ENCODE measurements at places on chromosomes 16 and 17.

GRCh38 chr17:80675438-80676095 lies 130.9 kb downstream of the RPTOR start:
- DNase-seq, result no peak

GRCh38 chr16:51655249-51655648 lies 504.2 kb upstream of the SALL1 start:
- DNase-seq, result no peak

DNA sequence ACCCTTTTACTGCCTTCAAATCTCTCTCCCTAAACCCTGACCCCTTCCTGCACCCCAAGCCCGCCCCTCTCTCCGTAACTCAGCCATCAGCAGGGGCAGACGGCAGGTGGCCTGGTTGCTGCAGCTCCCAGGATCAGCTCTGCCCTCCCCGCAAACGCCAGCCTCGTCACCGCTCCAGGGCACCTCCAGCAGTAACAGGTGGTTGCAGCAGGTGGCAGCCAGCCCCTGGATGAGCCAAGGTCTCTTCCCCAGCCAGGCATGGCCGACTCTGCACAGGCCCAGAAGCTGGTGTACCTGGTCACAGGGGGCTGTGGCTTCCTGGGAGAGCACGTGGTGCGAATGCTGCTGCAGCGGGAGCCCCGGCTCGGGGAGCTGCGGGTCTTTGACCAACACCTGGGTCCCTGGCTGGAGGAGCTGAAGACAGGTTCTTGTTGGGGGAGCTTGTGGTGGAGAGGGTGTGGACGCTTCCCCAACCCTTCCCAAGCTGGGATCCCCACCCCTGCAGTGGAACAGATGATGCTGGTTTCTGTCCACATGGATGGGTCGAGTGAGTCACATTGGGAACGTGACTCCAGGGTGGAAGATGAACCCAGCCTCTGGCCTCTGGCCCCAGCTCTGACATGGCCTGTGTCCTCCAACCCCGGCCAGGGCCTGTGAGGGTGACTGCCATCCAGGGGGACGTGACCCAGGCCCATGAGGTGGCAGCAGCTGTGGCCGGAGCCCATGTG lies 558 bp downstream of the HSD3B7 start:
- DNase-seq, result no peak

- DNase-seq, result no peak
Measured at GRCh38 chr17:79141578-79142355, 67.1 kb downstream of the ENGASE start.

DNA sequence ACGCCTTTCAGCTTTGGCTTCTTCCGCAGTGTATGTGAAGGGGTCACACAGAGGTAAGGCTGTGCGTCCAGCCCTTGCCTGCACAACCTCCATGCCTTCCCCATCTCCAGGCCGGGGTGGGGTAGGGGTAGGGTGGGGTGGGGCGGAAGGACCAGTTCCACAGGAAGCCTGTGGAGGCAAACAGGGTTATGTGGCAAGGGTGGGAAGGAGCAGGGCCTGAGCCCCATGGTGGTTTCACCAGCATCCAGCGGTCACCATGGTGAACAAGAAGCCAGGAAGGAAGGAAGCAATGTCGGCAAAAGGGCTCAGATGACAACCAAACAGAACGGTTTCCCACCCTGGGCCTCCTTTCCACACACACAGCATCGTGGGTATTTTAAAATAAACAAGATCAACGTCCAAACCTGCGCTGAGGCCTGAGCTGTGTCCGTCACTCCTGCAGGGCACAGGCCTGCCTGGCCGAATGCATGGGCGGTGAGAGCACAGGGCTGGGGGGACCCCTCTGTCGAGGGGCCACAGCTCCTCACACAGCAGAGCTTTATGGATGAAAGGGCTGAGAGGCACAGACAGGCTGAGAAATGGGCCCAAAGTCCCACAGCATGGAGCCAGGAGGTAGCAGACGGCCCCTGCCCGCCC lies 80.5 kb downstream of the ZNF778 start:
- no peak for DNase-seq

- DNase-seq, result no peak
Measured at GRCh38 chr17:27644586-27644985, 13.6 kb downstream of the LGALS9 start.

DNA sequence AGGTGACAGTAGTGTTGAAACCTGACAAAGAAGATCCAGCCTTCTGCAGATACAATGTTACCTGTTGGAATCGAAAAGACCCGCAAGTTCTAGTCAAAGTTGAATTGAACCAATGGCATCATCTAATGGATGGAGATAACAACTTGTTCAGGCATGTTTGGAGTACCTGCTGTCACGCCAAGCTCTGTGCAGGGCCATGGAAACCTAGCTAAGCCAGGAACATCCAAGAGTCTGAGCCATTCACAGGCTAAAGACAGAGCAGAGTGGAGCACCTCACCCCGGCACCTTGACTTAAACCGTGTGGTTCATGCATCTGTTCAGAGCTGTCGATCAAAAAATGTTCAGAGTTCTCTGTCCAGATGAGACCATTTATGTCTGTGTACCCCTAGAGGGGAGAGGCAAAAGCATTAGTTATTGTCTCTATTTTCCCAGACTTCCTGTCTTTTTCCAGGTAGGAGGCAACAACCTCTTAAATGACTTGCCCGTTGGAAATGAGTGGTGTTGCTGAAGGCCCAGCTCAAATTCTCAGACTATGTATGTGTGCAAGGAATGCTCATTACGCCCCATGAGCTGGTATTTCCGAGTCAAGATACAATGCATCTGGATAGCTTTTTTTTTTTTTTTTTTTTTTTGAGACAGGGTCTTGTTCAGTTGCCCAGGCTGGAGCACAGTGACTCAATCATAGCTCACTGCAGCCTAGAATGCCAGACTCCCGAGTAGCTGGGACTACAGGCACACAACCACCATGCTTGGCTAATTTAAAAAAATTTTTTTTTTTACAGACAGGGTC lies 44.9 kb upstream of the XYLT1 start:
- DNase-seq, result no peak

- DNase-seq, result no peak
Measured at GRCh38 chr17:81050645-81051625, 16.0 kb downstream of the BAIAP2 start.

DNA sequence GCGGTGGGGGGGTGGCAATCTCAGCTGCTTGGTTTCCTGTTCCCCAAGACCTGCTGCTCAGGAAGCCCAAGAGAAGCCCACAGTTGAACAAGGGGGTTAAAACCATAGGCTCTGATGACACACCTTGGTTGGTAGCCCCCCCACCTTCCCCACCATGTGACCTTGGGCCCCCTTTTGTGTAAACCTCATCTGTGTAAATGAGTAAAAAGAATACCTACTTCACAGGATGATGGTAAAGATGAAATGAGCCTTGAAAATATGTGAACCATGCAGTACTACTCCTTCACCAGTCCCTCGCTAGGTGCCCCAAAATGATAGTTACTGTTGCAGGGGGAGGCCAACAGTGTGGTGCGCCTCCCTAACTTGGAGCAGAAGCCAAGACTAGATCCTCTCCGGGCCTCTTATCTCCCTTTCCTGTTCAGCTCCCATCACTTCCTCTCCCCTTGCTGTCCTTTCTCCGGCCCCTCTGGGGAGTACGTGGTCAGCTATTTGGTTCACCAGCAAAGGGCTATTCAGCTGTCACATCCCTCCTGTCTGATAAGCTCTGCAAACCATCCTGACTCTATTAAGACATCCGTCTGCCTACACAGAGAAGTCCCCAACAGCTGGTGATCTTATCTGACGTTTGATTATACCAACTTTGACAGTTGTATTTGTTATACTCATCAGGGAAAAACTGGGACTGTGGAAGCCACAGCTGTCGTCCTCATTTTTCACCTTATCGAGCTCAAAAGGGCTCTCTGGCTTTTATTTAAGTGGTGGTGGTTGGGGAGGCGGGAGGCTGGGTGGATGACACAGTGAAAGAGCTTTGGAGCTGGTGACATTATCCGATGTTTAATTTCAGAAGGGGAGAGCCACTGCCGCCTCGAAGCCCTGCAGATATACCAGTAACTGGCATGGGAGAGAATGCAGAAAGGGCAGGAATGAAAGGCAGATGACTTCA lies 19.9 kb downstream of the DCAKD start:
- DNase-seq, result no peak

DNA sequence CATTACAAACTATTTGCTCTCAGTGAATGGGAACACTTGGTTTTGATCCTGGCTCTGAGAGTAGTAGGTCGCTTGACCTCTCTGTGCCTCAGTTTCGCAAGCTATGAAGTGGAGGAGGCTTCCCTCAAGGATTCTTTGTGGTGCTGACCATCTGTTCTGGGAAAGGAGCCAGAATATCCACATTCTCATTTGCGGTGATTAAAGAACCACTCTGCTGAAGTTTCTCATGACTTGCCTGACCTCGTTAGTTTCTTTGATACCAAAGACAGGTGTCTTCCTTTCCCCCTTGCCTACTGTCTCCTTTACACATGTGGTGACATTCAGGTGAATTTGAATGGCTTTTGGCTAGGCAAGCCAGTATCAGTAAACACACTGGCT lies 116.0 kb downstream of the SNX29 start:
- DNase-seq, result no peak

DNA sequence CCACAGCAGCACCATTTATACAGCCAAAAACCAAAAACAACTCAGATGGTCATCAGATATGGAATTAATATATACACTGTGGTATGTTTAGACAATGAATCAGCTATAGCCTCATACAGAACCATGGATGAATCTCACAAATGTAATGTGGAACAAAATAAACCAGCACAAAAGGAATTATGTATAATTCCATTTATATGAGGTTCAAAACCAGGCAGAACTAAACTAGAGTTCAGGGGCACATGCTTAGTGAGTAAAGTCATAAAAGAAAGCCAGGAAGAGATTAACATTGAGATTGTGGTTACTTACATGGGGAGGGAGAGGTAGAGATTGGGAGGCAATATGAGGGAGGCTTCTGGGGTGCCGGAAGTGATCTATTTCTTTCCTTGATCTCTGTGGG lies 231.1 kb downstream of the COPRS start:
- DNase-seq, result no peak

GRCh38 chr17:49117587-49118230 lies 14.9 kb upstream of the B4GALNT2 start:
- no peak for DNase-seq

DNA sequence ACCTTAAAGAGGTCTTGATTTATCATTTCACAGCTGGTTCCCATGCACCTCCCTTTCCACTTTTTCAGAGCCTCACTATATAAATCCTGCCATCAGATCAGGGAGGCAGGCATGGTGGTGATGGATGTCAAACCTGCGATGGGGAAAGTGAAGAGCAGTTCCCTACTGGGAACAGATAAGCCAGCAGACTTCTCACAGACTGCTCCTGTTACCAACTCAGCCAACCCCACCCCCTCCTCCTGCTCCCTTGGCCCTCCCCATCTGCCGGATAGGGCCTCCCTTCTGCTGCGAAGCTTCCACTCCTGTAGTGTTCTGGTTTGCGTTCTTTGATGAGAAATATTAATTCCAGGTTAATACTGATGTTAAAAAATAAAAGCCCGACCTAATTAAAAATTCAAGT lies 232.1 kb downstream of the STX8 start:
- DNase-seq, result no peak

- no peak for DNase-seq
Measured at GRCh38 chr17:3800362-3801271, at the start of gene ITGAE. Gene ITGAE (minus strand): TSS chr17:3801188. CDS start chr17:3801144, 44 bp downstream.

DNA sequence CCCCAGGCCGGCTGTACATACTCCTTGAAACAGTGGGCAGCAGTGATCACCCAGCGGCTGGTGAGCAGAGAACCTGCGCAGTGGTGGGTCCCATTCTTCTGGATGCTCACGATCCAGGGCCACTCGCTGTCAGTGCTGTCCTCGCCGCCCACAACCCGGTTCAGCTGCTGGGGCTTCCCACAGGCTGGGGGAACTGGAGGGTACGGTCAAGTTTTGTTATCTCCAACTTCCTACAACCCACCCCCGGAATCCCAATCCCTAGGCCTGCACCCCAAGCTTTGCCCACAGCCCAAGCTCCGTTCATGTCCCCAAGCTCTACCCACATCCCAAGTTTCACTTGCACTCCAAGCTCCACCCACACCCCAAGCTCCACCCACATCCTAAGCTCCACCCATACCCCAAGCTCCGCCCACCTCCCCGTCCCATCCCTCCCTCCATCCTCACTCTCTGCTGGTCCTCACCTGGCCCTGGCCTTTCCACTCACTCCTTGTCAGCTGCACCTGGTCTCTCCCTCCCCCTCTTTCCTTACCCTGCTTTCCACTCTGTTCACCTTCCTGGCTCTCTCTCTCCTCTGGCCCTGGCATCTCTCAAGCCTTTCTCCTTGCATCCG lies 1.8 kb downstream of the PRSS22 start:
- peak; percentile 26 for DNase-seq

DNA sequence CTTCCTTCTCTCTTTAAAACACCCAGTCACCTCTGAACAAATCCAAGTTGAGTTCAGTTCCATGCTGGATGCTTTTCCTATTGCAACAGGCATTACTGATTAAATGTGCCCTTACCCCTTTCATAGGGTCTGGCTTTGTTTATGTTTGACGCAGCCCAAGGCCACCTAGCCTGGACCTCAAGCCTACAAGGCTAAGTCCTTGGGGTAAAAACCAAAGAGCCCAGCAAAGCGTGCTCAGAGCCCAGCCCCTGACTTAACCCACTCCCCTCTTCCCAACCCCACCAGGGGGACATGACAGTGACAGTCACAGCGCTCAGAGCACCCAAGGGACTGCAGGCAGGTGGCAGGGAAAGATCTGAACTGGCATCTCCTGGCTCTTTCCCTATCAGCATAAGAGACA lies 200.6 kb downstream of the XYLT1 start:
- DNase-seq, result no peak

GRCh38 chr16:88680554-88681083 lies 5.7 kb downstream of the SNAI3 start:
- no peak for DNase-seq

DNA sequence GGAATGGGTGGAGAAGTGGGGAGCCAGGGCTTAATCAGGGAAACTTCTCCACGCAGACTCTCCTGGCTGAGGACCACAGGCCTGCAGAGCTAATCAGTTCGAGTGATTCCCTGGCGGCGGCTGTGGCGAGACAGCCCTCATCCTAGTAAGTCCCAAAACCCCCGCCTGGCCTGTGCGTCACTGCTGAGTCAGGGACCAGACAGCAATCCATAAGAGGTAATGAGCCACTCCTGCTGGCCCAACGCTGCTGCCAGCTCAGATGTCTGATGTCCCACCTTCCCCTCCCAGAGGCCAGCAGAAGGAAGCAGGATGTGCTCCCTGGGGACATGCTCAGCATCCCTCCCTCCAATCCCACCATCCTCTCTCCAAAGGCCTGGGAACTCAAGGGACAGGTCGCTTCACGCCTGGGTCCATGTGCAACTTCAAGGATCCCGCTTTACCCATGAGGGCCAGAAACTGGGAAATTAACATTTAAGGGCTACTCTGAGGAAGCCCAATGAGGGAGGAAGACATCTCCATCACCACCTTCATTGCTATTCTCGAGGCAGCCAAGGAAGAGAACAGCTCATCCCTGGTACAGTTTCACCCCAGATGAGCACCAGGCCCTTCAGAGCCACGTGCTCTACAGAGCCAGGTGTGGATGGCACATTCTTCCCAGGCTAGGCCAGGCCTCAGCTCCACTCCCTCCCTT lies 7.9 kb downstream of the ACLY start:
- no peak for DNase-seq

- no peak for DNase-seq
Measured at GRCh38 chr17:58253082-58253481, 14.7 kb downstream of the LPO start.

DNA sequence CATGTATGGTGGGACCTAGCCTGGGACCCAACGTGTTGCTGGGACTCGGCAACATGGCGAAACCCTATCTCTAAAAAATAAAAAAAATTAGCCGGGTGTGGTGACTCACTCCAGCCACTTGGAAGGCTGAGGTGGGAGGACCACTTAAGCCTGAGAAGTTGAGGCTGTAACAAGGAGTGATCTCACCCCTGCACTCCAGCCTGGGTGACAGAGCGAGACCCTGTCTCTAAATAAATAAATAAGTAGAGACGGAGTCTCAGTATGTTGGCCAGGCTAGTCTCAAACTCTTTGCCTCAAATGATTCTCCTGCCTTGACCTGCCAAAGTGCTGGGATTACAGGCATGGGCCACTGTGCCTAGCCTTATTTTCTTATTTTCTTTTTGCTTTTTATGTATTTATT lies 10.1 kb upstream of the CNP start:
- DNase-seq, result no peak
